NCI-H1105 treated with DMSO at 0.1 percent for 48 hours (cell line): ENCODE measurements at places on chromosomes 3 and 15.

GRCh38 chr15:58227706-58228543 lies 89.7 kb downstream of the AQP9 start:
- peak; percentile 83 for DNase-seq

DNA sequence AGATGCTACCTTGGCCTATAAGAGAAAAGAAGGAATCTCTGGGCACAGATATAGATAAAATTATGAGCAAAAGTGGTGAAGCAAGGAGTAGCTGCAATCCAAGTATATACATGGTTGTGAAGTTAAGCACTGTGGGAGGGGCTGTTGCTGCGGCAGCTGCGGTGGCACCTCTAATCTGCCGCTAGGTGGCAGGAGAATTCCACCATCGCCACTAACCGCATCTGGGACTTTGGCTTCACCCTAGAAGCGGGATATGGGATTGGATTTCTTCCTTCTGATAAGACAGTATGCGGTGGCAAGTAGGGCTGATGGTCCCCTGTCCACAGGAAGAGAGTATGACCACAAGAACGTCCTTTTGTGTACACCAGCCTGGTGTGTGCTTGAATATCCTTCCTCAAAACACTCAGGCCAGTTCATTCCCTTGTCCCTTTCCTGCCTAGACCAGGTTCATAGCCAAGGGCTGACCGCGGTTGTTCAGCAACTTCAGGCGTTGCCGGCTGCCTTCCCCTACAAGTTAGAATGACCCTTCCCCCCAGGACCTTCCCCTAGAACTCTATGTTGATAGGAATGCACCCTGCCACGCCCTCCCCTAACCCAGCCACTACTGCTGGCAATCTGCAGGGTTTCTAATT lies 5.1 kb downstream of the MAGEL2 start:
- peak; percentile 57 for DNase-seq

DNA sequence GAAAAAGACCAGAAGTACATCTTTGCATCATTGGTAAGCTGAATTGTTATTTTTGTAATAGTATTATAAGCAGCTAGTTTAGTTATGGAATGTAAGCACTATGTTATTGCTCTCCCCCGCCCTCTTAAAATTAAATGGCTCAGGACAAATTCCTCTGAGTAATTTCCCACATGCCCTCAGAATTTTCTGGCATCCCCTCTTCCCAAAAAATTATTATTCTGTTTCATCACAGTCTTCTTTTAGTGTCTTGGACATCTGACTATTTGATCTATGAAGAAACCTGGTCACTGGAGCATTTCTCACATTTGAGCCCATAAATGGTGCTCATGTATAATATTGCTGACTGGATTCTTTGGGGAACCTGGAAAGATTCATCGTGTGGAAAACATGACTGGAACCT lies 68.3 kb downstream of the KLHL25 start:
- DNase-seq, result no peak

DNA sequence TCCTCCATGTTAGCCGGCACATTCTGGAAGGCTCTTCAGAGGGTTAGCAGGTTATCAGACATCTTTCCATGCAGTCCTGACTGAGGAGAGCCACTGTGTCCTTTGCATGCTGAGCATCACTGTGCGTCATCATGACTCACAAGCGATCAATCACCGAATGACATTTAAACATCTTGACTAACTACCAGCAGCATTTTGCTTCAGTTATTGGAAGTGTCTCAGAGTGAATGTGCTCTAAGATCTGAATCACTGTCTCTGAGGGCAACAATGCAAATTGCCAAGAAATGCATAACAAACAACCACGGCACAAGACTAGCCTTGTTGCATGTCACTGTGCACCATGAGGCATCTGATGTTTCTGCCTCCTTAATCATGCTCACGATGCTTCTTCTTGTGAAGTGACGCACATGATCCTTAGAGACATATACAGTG lies 18.3 kb upstream of the ATP8B4 start:
- DNase-seq, result no peak

DNA sequence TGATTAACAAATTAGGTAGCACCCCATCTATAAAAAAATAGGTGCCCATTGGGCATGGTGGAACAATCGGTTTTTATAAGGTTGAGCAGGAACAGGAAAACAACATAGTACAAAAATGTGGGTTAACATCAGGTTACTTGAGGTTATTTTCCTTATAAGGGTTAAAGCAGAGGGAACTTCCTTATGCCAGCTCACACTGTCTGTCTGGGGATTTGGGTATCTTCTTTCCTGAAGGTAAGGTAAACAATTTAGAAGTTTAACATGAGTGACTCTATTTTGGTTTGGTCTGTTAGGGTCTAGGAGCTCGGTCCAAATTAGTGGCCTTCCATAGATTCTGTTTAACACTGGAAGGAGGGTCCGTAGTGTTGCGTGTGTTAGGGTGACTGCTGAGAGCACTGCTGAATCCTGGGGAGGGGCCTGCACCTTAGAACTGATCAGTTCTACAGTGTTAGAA lies 14.7 kb downstream of the CHD2 start:
- no peak for DNase-seq

- DNase-seq, result no peak
These were observed 127.4 kb upstream of the FAM3D start for GRCh38 chr3:58793938-58794337.

DNA sequence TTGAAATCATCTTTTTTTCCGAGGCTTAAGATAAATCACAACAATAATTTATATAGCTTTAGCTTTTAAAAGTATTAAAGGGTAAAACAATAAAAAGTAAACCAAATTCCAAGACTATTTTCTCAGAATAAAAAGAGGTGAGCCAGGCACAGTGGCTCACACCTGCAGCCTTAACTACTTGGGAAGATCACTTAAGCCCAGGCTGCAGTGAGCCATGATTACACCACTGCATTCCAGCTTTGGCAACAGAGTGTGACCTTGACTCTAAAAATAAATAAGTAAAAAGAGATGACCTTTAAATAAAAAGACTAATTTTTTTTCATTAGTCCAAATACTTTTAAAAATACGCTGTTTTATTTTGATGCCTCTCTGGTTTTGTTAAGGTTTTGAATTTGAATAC lies 54.4 kb downstream of the C3orf80 start:
- DNase-seq, result no peak

DNA sequence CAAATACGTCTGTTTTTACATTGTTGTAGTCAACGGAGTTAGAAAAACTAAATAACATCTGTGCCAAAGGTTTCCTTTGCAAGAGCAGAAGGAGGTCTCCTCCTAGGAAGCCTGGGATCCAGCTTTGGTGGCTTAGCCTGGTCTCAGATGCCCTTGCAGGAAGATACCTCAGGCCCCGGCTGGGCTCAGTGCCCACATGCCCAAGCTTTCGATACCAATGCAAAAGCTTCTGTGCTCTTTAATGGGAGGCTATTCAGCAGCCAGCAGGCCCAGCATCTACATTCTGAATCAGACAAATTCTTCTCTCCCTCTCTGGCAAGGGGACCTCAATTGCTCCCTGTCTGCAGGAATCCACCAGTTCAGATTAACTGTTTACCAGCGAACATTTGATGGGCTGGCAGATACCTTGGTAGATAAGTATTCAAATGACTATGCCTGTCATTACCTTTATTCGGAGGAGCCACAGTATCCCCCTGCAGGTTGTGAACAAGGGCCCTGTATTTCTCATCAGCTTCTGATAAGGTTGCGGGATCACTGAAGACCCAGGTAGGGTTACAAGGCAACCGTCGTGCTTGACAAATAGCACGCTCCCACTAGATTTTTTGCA lies 180.1 kb upstream of the KBTBD8 start:
- DNase-seq, result no peak

DNA sequence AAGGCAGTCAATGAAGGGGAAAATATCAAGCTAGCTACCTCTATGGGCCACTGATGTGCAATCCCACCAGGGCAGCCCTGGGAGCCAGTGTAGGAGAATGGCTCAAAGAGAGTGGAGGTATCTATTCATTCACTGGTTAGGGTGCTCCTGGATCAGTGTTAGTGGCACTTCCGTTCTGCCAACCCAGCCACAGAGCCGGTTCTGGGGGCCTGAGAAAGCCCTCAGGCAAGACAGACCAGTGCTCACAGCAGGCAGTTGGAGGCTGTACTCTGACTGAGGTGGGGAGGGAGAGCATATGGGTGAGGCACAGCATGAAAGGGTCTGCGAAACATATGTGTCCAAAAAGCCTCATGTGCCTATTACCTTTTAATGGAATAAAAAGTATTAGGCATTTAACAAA lies 109.3 kb downstream of the KCNMB2 start:
- no peak for DNase-seq

- DNase-seq, result no peak
These were observed 70.4 kb downstream of the DLG1 start for GRCh38 chr3:197227780-197228574.

DNA sequence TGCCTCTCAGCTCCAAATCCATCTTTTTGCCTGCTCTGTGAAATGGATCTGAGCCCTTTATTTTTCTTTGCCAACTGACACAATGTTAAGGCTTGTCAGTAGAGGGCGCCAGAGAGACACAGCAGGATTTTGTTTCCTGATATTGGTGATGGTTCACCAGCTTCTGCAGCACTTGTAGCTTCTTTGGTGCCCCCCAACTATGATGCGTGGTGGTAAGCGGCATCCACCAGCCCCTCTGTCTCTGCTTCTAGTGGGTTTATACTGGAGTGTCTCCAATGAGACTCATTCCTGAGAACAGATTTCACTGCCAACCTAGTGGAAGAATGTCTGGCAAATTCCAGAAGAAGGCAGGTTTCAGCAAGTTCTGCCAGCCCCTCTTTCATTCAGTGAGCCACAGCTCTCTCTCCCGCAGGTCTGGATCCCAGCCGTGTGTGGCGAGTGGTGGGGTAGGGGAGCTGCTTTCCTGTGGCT lies 471.9 kb upstream of the FRG2C start:
- DNase-seq, result peak; percentile 1

DNA sequence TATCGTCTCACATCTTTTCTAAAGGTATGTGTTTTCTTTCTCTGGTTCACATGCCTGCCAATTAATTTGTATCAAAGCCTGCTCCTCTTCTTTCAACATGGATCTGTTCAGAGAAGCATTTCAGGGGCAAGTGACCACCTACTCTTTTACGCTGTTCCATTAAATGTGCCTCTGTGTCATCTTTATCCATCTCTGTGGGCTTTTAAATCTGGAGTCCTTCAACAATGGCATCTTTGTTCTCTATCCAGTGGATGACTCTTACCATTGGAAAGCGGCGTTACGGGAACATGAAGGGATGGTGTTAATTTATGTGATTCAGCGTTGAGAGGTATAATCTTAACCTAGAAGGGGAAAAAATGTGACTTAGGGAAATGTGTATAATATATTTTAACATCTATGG lies 92.7 kb upstream of the CFAP20DC start:
- no peak for DNase-seq

DNA sequence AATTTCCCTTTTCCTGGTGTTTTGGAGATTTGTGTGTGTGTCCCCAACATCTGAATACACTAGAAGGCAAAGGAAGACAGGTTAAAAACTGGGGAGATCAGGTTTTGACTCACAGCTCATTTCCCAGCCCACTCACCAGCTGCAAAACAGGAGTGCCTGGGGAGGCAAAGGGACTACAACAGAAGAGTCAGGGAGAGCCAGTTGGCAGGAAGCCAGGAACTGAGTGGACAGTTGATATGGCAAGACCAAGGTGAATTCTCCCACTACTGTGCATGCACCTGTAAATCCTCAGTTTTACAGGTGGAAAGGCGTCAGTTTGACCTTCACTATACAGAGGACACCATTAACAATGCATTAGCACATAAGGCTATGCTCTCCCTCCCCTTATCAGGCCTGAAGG lies 901.5 kb upstream of the SEMA6D start:
- DNase-seq, result peak; percentile 63

- no peak for DNase-seq
These were observed 8.6 kb upstream of the CERS3 start for GRCh38 chr15:100537331-100537730.

- DNase-seq, result no peak
These were observed 720.2 kb downstream of the ROBO1 start for GRCh38 chr3:79047581-79047980.

GRCh38 chr3:141959589-141960554 lies 83.4 kb downstream of the ATP1B3 start:
- no peak for DNase-seq

DNA sequence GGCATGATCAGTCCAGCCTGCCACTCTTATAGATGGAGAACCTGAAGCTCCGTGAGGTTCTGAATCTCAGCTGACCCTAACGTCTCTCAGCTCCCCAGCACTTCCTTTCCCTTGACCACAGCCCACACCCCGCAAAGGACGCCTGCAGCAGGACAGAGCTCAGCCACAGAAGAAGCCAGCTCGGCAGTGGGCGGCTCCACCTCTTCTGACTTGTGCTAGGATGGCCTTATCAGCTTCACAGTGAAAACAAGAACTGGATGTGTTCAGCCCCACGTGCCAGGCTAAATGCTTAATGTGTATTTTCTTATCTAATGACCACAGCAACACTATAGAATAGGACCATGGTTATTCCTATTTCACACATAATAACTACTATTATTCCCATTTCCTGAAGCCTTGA lies 127.6 kb downstream of the ARNT2 start:
- DNase-seq, result no peak

GRCh38 chr15:80769829-80770705 lies 9.1 kb upstream of the CEMIP start:
- DNase-seq, result peak; percentile 13

DNA sequence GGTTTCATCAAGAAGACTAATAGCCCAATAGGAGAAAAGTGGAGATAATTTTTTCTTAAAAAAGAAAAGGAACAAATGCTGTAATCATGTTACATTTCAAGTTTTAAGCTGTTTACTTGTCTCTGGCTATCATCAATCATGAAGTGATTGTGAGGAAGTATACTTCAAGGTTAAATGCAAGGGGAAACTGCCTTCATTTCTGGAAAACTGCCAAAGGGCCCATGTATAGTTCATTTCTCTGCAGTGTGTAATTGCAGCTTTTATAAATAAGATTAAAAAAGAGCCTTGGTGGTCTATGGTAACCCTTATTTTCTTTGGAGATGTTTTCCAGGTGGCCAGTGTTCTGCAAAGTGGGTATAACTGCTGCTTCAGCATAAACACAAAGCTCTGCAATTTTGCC lies 101.9 kb downstream of the GRM7 start:
- peak; percentile 28 for DNase-seq

DNA sequence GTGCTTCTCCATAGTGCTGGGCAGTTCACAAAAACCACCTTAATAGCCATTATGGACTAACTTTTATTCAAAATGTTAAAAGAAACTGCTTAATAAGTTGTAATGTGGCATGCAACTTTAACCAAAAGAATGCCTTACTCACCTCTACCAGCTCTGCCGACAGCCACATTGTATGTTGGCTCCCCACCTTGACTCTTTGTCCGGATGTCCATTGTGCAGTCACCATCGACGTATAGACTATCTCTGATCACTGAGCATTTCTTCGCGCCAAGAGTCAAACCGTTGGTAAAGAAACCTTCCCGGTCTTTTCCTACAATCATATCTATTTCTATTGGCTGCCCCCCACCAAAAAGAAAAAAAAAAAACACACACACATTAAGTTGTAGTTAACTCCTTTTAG lies 2.5 kb downstream of the PFN2 start:
- peak; percentile 78 for DNase-seq

DNA sequence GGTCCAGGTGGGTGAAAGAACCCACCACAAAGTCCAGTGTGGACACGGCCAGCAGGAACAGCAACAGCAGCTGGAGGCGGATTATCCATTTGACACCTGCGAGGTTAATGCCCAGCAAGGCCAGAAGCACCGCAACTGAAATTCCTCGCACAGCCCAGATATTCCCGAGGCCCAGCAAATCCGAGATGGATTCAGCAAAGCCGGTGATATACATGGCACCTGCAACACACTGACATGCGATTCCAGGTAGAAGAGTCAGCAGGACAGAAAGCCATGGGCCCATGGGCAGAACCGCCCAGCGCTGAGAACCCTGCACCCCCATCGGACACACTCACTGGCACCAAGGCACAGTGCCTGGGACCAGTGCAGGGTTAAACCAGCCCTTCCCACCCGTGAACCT lies 34.8 kb downstream of the SLC12A8 start:
- no peak for DNase-seq
